GM23248 (cell line): ENCODE measurements at places on chromosomes 2 and 18. TPM values are rescaled to one million over a fixed set of nuclear protein-coding genes. Genes with fewer than 3 reads are reported as not detected.
A peak's percentile ranks its signal among the peaks of the same experiment; 100 is the strongest.

GRCh38 chr2:154291927-154292326 is 406.6 kb upstream of the KCNJ3 start:
- DNase-seq = no peak
- H3K4me3 ChIP-seq = no peak overlapping the region
- no peaks in the 10 kb centered on the region for H3K4me1 ChIP-seq
- no peak overlapping the region for H3K27ac ChIP-seq
- H3K27me3 ChIP-seq = no peaks in the 10 kb centered on the region
- H3K36me3 ChIP-seq = no peaks in the 10 kb centered on the region

DNA sequence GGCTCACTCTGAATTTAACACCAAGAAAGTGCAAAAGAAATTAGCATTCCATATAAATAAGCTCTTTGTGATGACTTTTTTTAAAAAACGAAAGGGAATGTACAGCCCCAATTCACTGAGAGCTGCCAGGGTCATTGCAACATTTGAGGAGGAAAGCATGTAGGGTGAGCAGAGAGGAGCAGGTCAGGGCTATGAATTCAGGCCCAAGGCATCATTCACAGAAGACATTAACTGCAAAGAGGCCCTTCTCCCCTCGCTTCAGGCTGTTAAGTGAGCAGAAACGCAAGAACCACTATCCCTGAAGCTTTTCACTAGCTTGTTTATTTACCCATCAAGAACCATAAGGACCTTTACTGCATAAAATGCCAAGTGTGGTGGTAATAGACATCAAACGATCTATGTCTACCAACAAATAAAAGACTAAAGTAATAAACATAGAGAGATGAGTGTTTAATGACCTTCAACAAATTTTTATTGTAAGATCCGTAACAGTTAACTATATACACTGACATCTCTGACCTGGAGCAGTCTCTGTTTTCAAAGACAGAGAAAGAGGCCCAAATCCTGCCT is 333.1 kb upstream of the HNRNPA3 start:
- H3K4me1 ChIP-seq = no peaks in the 10 kb centered on the region
- DNase-seq = no peak

DNA sequence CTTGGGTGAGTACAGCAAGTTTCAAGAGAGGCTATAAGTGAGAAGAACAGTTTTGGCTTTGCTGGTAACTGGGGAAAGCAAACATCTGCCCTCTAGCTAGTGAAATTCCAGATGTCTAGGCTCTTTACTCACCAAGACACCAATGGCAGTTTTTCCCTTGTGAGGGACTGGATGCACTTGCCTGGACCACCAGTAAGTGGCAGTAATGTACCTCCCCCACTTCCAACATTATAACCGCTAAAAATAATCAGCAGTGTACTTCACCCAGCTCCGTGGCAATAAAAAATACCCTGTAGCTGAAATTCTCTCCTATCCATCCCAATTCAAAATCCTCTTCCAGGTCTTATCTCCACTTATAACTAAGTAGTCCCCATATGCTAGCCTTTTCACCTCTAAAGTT is 383.9 kb downstream of the ARHGAP15 start:
- no peaks in the 10 kb centered on the region for H3K36me3 ChIP-seq
- H3K27me3 ChIP-seq = no peaks in the 10 kb centered on the region
- H3K4me1 ChIP-seq = peaks cover 16% of the 10 kb centered on the region
- no peak overlapping the region for H3K27ac ChIP-seq

- DNase-seq = peak; percentile 24
- H3K27me3 ChIP-seq = no peaks in the 10 kb centered on the region
- no peak overlapping the region for H3K4me3 ChIP-seq
- no peaks in the 10 kb centered on the region for H3K36me3 ChIP-seq
Observed at GRCh38 chr2:159939946-159940345, 122.5 kb downstream of the PLA2R1 start.

- H3K36me3 ChIP-seq = peaks cover 22% of the 10 kb centered on the region; the same call in 1 of the 2 replicates
- peaks cover 20% of the 10 kb centered on the region for H3K4me1 ChIP-seq
- H3K4me3 ChIP-seq = no peak overlapping the region
- H3K27ac ChIP-seq = no peak overlapping the region
Observed at GRCh38 chr2:161373942-161374341, 42.2 kb upstream of the TBR1 start.

DNA sequence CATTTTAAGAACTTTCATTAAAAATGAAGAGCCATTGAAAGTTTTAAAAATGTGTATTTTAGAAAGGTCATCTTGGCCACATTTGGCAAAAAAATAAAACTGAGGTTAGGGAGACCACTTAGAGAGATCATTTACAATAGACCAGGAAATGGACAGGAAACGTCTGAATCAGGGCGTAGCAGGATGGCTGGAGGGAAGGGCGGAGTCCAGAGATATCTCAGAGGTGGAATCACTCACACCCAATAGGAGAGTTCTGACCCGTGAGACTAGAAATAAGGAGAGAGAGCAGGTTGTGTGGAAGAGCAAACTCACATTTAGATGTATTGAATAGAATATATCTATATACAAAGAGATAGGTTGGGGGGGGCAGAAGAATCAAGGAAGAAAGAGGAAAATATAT is 373.4 kb downstream of the METTL4 start:
- no peak for DNase-seq
- no peaks in the 10 kb centered on the region for H3K4me1 ChIP-seq
- no peak overlapping the region for H3K27ac ChIP-seq

DNA sequence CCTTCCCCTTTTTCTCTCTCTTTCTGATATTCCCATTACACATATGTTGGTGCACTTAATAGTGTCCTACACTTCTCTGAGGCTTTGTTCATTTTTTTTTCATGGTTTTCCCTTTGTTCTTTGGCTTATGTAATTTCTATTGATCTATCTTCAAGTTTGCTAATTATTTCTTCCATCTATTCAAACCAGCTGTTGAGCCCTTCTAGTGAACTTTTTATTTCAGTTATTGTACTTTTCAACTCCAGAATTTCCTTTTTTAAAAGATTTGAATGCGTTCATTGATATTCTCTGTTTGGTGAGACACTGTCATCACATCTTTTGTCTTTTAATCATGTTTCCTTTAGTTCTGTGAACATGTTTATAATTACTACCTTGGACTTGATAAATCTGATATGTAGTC is 118.2 kb downstream of the ARHGEF4 start:
- H3K27ac ChIP-seq = no peak overlapping the region
- H3K4me1 ChIP-seq = no peaks in the 10 kb centered on the region
- no peaks in the 10 kb centered on the region for H3K36me3 ChIP-seq
- no peaks in the 10 kb centered on the region; the same call in 1 of the 2 replicates for H3K27me3 ChIP-seq
- DNase-seq = no peak

GRCh38 chr2:58186501-58186900 is 54.6 kb downstream of the FANCL start:
- H3K27me3 ChIP-seq = no peaks in the 10 kb centered on the region
- H3K36me3 ChIP-seq = no peaks in the 10 kb centered on the region
- no peak overlapping the region for H3K27ac ChIP-seq

- peaks cover 20% of the 10 kb centered on the region for H3K4me1 ChIP-seq
- H3K36me3 ChIP-seq = no peaks in the 10 kb centered on the region
- H3K27me3 ChIP-seq = no peaks in the 10 kb centered on the region
- peak; percentile 38 for DNase-seq
- no peak overlapping the region for H3K27ac ChIP-seq
Observed at GRCh38 chr2:168237741-168238140, 9.7 kb downstream of the STK39 start.

GRCh38 chr2:151363709-151364108 is 6.3 kb downstream of the TNFAIP6 start:
- DNase-seq = no peak
- H3K36me3 ChIP-seq = no peaks in the 10 kb centered on the region
- peaks cover 11% of the 10 kb centered on the region for H3K4me1 ChIP-seq
- H3K27ac ChIP-seq = no peak overlapping the region
- H3K4me3 ChIP-seq = no peak overlapping the region
- no peaks in the 10 kb centered on the region for H3K27me3 ChIP-seq

GRCh38 chr2:69116438-69116837 is 103.5 kb downstream of the ANTXR1 start:
- no peaks in the 10 kb centered on the region for H3K36me3 ChIP-seq
- peaks cover 45% of the 10 kb centered on the region for H3K4me1 ChIP-seq
- peak; percentile 23 for DNase-seq
- H3K27ac ChIP-seq = peak overlapping the region; percentile 16

GRCh38 chr18:28043631-28044030 is 133.3 kb downstream of the CDH2 start:
- DNase-seq = peak; percentile 50
- no peak overlapping the region for H3K4me3 ChIP-seq
- peaks cover 33% of the 10 kb centered on the region for H3K4me1 ChIP-seq
- no peaks in the 10 kb centered on the region for H3K36me3 ChIP-seq
- no peaks in the 10 kb centered on the region for H3K27me3 ChIP-seq

- H3K27ac ChIP-seq = no peak overlapping the region
- DNase-seq = no peak
- no peak overlapping the region for H3K4me3 ChIP-seq
Observed at GRCh38 chr2:23497536-23497935, 112.6 kb downstream of the KLHL29 start.

- H3K4me3 ChIP-seq = no peak overlapping the region
- no peaks in the 10 kb centered on the region for H3K36me3 ChIP-seq
- H3K27ac ChIP-seq = no peak overlapping the region
- H3K4me1 ChIP-seq = peaks cover 75% of the 10 kb centered on the region
- no peaks in the 10 kb centered on the region for H3K27me3 ChIP-seq
Observed at GRCh38 chr18:55416791-55417190, 171.2 kb downstream of the TCF4 start.

DNA sequence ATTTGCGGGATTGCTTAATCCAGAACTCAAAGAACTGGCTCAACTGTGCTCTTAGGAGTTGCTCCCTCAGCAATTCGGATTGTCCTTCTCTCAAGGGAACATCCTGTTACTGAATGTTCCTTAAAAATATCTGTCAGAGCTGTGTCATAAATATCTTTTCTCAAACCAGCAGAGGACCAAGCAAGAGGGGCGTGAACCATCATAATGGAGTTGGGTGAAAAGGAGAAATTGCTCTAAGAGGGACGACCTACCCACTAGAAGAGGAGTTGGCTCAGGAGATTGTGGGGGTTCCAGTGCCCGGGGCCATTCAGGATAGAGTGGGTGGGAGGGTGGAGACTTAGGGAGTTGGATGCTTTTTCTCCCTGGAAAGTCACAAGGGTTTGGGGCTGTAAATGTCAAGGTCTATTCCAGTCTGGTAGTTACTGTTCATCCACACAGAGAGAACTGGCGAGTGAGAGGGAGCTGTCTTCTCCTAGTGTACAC is 59.5 kb downstream of the MERTK start:
- DNase-seq = no peak
- H3K4me1 ChIP-seq = no peaks in the 10 kb centered on the region
- peaks cover 60% of the 10 kb centered on the region for H3K27me3 ChIP-seq
- H3K27ac ChIP-seq = no peak overlapping the region

Gene TANC1
- total RNA-seq = 12.1 and 16.3 TPM in 2 replicates

Gene PTPRN
- total RNA-seq = 50.5 and 54.1 TPM in 2 replicates

Gene PDE1A
- total RNA-seq = 1.9 and 16.3 TPM in 2 replicates

Gene CAVIN2
- total RNA-seq = 2.8 and 3.1 TPM in 2 replicates

Gene TM4SF20
- 14.2 and 18.7 TPM in 2 replicates for total RNA-seq
